ENCODE measurements at places on chromosomes 1 and 21.

GRCh38 chr1:162716123-162716522 lies 74.4 kb upstream of the HSD17B7 start:
- DNase-seq = no peak

DNA sequence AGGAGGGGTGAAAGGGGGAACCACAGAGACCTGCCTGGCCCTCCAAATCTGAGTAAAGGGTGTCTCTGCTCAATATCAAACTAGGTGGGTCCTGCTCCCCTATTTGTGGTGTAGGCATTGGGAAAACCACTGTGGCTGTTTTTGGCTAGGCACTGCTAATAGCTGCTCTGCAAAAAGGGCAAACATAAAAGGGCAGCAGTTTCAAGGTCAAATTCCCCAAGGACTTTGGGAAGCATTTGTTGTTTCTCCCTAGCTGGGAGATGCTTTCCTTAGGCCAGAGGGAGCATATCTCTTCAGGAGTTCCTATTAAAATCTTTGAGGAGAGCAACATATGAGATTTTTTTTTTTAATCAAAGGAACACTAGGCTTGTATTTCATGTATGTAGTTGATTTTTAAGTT lies 2.4 kb downstream of the C1orf162 start:
- DNase-seq = no peak

DNA sequence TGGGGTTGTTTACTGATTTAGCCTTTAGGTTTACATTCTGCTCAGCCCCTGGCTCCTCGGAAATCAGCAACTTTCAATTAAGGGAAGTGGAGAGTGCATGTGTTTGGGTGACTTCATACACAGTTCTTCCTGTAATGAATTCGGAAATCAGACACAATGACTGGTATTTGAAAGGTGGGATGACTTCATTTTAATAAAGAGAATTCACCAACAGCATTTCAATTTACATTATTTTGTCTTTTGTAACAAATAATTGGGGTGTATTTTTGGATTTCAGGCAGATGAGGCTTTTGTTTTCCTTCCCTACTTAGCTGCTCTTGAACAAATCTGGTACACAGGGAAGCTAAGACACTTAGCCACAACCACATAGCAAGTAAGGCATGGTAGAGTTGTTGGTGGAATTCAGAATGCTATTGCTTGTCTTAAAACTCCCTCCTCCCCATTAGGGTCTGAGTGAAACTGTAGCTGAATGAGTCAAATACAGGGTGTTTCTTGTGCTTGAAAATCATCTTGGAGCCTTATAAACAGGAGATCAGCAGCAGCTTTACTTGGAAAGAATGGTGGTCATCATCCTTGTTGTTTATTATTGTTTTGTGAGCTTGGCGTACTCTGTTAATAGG lies 917 bp downstream of the STX12 start:
- DNase-seq = peak; percentile 43

GRCh38 chr1:51453010-51453409 lies 66.1 kb downstream of the EPS15 start:
- no peak for DNase-seq

DNA sequence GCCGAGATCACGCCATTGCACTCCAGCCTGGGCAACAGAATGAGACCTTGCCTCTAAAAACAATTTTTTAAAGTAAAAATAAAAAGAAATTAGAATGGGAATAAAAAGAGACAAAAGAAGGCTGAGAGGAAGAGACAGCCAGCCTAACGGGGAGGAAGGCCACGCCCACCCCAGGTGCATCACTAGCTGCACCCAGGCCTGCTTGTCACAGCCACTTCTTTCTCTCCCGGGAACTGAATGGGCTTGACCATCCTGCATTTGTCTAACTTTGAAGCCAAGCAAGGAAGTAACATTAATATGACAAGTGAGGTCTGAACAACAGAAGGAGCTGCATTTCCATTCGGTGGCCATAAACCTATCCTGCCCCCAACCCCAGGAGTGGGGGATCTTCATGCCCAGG lies 20.8 kb upstream of the EFNA1 start:
- no peak for DNase-seq

DNA sequence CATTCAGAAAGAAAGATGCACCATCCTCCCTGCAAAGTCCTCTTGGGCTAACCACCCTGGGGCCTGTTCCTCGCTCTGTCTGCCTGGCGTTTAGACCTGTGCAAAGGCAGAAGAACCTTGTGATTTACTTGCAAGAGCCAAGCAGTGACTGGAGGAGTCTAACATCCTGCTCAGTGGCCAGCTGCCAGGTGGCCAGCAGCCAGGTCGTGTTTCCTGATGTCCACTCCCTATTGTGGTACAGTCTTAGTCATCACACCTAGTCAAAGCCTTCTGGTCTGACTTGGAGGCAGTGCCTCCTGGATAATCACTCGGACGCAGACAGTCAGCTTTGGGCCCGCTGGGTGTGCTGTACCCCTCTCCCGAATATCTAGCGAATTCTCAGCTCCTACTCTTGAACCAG lies 118.1 kb downstream of the PGBD5 start:
- no peak for DNase-seq

Data from HL-60 (cell line).